Immature natural killer cell (primary cell): ENCODE measurements at places on chromosomes 13 and 19.

DNA sequence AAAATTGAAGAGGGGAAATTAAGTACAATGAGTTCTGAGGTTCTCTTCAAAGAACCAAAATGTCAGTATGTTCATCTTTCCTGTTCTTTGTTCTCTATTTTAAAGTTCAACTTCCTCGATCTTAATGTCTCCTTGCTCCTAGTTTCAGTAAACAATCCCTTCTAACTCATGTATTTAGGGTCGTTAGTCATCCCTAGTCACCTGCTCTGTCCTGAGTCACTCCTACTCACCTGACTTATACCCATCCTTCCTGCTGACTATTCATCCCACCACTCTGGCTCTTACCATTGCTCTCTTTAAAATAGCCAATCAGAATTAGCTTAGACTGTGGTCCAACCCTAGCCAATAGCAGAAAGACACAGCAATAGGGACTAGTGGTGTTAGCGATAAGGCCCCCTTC lies 24.3 kb downstream of the ZNF90 start:
- no peak for DNase-seq

- no peak for DNase-seq
Measured at GRCh38 chr19:6045108-6045507, 65.2 kb downstream of the RFX2 start.

DNA sequence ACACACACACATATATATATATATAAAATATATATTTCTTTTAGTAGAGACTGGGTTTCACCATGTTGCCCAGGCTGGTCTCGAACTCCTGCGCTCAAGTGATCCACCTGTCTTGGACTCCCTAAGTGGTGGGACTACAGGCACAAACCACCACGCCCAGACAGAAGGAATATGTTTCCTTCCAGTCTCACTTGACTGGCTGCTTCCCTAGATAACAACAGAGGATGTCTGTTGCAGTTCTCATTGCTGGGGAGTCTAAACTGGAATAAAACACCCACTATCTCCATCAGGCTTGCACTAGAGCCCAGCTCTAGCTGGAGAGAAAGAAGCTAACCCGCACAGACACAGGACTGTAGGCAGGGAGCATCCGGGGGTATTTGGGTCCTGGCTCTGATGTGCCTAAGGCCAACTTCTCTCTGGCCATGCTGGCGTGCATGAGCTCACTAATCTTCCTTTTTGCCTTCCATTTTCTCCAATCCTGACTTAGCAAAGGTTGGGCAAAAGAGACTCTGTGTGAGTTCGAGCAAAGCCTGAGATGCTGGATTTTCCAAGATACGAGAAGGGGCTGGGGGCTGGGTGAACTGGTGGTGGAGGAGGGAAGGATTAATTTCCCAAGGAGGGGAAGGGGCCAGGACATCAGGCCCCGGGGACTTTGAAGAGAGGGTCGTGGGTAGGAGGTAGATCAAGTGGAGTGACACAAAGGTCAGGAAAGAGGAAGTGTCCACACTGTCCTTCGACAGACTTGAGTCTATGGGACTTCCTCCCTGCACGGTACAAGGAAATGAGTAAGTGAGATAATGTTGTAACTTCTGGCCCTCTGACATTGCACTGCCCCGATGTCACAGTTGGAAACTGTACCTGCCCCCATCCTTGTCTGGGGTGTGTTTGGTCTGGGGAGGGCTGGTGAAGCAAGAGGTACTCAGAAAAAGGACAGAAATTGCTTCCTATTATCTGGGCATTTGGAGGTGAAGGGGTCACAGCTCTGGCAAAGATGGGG lies 22.5 kb upstream of the ALOX5AP start:
- peak; percentile 28 for DNase-seq

DNA sequence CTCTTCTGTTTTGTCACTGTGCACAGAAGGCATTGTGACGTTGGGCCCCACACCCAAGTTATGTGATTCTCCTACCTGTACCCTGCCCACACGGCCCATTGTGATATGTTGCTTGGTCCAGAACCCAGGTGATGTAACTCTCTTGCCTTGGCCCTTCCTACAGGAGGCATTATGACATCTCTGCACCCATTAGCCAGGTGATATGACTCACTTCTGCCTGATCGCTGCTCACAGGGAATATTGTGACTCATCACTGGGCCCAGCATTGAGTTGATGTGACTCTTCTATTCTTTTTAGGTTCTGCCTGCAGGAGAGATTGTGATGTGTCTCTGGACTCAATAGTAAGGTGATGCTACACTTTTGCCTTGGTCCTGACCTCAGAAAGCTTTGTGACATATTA lies 65.4 kb upstream of the ZNF91 start:
- no peak for DNase-seq

DNA sequence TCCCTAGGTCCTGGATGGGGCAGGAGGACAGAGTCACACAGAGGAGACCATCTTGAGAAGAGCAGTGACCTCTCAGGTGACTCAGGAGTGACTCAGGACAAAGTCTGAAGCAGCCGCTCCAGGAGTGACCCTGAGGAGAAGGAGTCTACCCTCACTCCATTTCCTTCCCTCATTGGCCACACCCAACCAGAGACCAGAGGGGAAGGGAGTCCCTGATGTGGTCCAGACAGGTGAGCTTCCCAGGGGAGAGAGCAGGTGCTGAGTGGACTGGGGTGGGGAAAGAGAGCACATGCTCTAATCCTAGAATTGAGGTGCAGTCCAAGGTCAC lies 75.5 kb upstream of the MEDAG start:
- DNase-seq, result no peak

GRCh38 chr19:28020619-28021258 lies 1192.2 kb downstream of the UQCRFS1 start:
- no peak for DNase-seq

DNA sequence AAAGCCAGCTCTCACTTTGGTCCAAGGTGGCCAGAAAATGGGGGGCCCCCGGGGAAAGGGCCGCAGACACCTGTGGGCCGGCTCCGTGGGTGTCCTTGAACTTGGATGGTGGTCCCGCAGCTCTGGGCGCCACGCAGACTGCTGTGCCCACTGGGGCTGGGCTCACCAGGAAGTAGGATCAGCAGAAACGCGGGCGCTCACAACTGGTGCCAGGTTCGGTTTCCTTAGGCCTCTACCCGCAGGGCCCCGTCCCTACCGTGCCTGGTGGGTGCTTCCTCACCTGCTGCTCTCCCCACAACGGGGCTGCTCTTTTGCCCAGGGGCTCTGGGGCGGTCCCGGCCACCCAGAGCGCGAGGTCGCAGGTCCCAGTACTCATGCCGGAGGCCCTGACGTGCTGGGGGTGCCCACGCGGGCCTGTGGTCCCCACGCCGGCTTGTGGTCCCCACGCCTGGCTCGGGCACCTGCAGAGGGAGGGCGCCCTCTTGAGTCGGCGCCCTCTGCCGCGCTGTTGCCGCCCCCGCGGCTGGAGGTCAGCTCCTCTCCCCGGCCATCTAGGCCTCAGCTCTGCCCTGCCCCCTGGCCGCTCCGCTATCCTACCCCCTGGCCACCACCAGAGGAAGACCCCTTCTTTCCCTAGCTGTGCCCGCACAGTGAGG lies 1303.6 kb downstream of the UQCRFS1 start:
- DNase-seq, result no peak

DNA sequence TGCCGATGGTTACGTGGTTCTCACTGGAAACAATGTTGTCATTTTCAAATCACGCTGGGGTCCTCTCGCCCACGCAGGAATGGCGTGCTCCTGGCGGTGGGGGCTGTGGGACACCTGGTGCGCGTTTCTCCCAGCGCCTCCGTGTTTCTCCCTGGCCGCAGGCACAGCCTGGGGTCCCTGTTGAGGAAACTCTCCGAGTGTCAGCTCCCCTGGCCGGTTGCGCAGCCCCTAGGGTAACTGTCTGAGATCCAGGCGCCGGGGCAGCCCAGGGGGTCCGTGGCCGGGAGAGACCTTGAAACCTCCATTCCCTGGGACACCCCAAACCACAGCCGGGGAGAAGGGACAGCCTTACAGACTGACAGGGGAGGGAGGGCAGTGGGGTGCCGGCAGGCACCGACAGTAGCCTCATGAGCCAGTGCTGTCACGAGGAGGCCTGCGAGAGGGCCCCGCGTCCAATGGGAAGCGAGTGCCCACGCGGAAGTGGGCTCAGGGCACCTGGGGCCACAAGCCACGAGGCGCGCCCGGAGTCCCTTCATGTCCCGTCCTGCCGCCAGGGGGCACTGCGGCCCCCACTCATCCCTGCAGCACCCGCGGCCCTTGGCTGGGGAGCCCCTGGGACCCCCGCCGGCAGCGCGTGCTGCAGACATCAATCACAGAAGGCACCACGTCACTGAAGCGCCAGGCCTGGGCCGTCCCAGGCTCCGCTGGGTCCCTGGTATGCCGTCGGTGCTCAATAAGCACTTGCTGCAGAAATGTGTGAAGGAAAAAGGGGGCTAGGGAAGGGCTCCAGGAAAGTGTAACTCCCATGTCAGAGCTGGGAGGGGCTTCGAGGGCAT lies 9.5 kb downstream of the ADAMTSL5 start:
- DNase-seq, result peak; percentile 45
